ENCODE measurements at places on chromosomes 16 and 17.

- no peak for DNase-seq
These were observed 217.4 kb upstream of the COX10 start for GRCh38 chr17:13851889-13852288.

DNA sequence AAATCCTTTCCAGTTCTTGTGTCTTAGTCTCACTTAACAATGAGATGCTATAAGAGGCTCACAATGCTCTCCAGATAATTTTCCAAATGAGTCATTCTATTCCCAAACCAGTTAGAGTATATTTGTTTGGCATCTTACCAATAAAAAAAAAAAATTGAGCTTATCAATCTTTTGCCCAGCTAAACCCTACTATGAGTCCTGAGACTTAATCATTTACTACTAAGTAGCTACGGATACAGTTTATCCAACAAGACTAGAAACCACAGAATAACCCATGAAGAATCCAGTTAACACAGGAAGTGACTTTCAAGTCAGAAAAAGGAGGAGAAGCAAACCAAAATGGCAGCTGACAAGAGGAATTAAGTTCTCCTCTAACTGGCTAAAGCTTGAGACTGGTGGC is 330.3 kb upstream of the XYLT1 start:
- no peak for DNase-seq

DNA sequence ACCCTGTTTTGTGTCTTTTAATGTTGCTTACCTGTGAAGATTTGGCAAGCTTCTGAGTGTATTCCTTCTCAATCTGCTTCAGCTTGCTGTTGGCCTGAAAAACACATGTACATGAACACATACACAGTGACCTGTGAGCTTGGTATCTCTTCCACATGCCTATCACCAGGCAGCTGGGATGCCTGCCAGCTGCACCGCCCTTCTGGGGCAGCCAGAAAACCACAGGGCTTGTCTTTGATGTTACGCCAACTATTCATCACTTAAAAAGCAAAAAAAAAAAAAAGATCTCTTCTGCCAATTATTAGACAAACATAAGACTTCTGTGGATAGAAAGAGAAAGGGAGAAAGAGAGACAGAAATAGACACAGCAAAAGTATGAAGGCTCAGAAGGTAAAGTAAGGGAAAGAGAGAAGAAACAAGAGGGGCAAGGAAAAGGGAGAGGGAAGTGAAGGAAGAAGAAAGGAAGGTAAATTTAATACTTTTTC is 189.2 kb upstream of the AXIN2 start:
- DNase-seq, result peak; percentile 20

- DNase-seq, result no peak
These were observed 992 bp downstream of the GDPD1 start for GRCh38 chr17:59221159-59221847.

DNA sequence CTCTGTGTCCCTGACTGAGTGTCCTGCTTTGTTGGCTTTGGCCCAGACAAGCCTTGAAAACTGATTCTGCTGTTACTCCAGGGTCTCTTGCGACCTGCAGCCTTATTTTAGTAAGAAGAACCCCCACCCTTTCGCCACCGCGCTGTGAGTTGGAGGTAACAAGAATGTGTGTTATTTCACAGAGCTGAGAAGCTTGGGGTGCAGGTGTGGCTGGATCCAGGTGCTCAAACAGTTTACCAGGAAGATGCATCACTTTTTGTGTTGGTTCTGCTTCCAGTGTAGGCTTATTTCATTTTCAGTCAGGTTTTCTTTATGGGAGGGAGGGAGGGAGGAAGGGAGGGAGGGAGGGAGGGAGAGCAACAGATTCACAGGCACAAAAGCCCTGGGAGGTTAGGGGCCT is 243.5 kb downstream of the SNX29 start:
- no peak for DNase-seq

DNA sequence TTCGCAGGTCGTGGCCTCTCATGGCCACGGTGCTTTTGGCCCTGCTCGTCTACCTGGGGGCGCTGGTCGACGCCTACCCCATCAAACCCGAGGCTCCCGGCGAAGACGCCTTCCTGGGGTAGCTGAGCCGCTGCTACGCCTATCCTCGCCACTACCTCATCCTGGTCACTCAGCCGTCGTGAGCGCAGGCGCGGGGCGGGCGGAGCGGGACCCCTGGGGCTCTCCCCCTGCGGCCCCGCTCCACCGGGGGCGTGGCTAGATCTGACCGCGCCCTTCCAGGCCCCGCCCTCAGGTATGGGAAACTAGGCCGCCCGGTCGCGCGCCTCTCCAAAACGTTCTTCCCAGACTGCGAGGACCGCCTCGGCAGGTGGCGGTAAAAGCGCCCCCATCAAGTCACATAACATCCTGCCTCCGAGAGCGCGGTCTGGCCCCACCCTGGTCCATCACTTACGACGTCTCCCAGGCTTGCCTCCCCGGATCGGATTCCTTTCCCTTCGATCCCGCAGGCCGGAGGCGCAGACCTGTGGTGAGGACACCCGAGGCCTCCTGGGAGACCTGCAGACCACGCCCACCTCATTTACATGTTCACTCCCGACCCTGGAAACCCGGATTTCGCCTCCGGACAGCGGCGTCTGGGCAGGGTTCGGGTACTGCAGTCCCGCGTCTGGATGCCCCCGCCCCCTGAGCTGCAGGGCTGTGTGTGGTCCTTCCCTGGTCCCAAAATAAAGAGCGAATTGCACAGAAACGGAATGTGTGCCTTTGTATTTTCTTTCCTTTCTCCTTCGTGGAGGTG is 91.5 kb upstream of the TMEM97 start:
- DNase-seq, result peak; percentile 15
